ENCODE measurements at places on chromosomes 3 and 15.

DNA sequence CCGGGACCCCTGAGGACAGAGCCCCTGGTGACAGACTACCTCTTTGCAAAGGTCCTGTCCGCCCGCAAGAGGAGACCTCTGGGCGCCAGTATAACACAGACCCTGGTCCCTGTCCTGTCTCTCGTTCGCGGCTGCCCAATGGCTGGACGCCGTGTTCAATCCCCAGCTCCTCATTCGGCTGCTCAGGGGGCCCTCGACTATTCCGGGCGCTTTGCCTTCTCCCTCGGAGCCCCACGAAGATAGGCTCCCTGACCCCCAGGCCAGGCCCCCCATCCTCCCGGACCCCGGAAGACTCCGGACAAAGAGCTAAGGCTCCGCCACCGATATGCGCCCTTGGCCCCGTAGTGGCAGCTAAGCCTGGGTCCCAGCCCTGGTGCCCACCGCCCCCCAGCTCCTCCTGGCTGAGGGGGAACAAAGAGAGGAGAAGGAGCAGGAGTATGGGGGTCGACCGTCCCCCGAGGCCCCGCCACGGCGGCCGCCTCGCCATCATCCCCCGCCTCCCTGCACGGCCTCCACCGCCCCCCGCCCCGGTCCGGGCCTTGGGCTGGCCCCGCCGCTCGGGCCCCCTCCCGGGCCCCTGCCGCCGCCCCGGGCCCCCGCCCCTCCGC is 437 bp downstream of the CELSR3 start:
- no peak for DNase-seq

DNA sequence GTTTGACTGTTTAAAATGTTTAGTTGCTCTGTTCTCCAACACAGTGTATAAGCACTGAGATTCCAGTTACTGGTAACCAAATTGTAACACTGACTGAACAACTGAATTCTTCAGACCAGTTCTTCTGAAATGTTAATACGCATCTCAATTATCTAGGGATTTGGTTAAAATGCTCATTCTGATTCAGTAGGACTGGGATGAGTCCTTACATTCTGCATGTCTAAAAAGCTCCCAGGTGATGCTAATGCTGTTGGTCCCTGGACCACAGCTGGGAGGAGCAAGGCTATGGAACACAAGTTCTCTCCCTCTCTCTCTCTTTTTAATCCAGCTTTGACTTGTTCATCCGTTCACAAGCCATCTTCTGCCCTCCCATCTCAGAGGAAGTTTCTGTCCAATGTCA is 380.3 kb downstream of the MAGI1 start:
- DNase-seq: no peak

- no peak for DNase-seq
Observed at GRCh38 chr3:79086514-79086913, 681.3 kb downstream of the ROBO1 start.

- DNase-seq: no peak
Observed at GRCh38 chr3:122247825-122248185, 64.3 kb downstream of the CASR start.

GRCh38 chr3:78076379-78076778 is 1036.5 kb downstream of the ROBO2 start:
- no peak for DNase-seq

GRCh38 chr15:39124155-39124552 is 456.7 kb upstream of the THBS1 start:
- no peak for DNase-seq

- no peak for DNase-seq
Observed at GRCh38 chr3:18425641-18426257, 610 bp upstream of the SATB1 start.

- DNase-seq: no peak
Observed at GRCh38 chr15:85934691-85935090, 140.0 kb upstream of the KLHL25 start.

DNA sequence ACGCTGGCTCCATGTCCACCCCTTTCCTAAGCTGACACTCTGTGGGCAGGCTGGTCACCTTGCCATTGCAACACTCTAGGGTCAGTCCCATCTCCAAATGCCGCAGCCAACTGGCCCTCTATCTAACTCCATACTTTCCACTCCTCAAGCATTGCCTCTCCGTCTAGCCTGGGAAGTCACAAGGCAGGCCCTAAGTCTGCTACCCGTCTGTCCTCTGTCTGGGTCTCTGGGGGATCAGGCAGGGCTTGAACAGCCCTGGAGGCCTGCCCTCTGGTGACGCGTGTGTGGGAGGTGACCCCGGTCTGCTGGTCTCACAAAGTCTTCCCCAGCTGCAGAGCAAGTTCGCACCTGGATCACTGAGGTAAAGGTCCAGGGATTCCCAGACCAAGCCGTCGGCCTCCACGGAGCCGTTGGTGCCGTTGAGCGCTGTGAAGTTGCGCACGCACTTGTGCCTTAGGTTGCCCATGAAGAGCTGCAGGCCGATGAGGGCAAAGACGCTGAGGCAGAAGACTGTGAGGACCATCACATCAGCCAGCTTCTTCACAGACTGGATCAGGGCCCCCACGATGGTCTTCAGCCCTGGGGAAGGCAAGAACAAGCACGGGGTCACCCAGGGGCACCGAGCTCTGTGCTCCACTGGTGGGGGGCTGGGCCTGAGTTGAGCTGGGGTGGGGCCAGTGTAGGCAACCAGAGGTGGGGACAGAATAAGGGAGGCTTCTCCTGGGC is 39.9 kb downstream of the SCN5A start:
- no peak for DNase-seq

- DNase-seq: no peak
Observed at GRCh38 chr15:77865701-77866100, 211.8 kb downstream of the TBC1D2B start.

GRCh38 chr3:193372783-193373182 is 5.8 kb downstream of the ATP13A5 start:
- no peak for DNase-seq

DNA sequence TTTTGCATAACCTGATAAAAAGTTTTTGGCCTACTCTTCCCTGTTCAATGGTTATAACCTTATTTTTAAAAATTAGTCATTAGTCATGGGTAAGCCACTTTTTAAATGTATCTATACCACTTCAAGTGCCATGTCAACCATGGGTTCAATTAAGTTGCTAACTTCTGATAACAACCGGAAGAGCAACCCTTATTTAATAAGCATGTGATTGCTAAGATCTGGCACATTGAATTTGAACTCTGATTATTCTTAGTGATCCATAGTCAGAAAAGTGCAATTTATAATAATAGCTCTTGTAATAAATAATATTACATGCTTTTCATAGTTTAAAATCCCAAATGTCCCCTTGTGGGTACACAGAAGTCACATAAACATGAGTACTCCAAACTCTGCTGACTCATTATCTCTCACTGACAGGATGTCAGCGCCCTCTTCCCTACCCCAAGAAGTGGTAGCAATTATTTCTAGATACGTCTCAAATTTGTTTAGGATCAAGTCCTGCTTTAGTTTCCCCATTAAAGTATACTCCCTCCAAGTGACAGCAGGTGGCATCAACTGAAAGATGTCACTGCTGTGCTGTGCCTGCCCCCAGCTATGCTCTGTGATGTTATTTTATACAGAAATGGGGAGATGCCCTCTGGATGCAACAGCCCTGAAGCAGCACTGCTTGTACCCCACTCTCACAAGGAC is 18.6 kb downstream of the SAMD7 start:
- DNase-seq: no peak

- no peak for DNase-seq
Observed at GRCh38 chr15:25401501-25401900, 37.3 kb downstream of the UBE3A start.

DNA sequence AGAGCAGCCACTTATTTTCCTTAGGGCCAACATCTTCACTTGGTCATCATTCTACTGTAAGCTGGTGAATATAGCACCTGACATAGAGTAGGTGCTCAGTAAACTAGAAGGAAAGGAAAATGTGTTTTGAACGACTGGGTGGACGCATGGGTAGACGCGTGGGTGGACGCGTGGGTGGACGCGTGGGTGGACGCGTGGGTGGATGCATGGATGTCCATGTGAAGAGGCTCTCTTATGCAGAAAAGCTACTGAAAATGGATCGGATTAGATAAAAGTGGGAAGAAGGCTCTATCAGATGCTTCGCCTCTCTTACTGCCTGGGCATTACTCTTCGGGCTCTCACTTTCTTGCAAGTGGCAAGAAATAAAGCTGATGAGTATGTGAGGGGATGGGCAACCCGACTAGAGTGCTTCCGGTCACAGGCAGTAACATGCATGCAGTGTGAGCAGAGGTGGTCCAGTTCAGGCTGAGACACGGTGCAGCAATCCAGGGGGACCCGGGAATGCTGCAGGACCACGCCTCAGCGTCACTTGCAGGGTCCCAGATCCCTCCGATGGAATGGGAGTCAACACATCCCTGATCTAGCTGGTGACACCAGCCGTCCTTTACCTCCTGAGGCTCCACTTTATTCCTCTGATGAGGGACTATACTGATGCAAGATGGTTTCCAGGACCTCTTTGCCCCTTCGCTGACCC is 138.0 kb upstream of the MEF2A start:
- no peak for DNase-seq

GRCh38 chr3:100043271-100043670 is 71.0 kb downstream of the FILIP1L start:
- DNase-seq: no peak

GRCh38 chr3:160486459-160486869 is 36.9 kb upstream of the TRIM59 start:
- DNase-seq: peak; percentile 20

- no peak for DNase-seq
Observed at GRCh38 chr3:29318251-29318650, 37.4 kb downstream of the RBMS3 start.

GRCh38 chr3:151144760-151145159 is 58.3 kb downstream of the GPR171 start:
- no peak for DNase-seq

GRCh38 chr3:138188013-138188730 is 1.1 kb downstream of the ARMC8 start:
- DNase-seq: no peak

DNA sequence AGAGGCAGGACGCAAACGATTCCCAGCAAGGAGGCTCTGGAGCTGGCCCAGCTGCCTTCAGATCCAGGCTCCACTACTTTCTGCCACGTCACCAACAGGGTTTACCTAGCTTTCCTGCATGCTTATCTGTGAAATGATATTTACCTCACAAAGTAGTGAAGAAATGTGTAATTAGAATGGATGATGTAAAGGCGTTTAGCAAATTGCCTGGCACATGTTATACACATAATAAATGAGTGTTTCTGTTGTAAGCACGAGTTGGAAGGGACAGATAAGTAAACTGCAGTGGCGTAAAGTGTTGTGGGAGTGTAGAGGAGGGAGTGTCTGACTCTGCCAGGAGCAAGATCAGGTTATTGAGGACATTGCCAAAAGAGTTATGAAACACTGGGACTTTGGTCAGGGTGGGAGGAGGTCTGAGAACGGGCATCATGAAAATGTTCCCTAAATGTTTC is 3.5 kb upstream of the CHAC1 start:
- no peak for DNase-seq

DNA sequence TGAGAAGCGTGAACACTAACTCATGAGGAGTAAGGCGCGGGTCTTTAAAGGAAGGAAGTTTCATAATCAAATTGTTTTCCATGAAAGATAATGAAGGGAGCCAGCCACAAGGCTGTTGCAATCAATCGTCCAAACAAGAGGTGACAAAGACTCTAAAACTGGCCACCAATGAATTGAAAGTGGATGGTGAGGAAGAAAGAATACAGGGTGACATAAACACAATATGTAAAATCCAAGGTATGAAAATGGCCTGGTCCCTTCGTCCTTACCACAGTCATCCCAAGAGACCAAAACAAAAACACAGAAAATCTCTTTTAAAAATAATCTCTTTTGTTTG is 12.0 kb downstream of the CD86 start:
- no peak for DNase-seq

DNA sequence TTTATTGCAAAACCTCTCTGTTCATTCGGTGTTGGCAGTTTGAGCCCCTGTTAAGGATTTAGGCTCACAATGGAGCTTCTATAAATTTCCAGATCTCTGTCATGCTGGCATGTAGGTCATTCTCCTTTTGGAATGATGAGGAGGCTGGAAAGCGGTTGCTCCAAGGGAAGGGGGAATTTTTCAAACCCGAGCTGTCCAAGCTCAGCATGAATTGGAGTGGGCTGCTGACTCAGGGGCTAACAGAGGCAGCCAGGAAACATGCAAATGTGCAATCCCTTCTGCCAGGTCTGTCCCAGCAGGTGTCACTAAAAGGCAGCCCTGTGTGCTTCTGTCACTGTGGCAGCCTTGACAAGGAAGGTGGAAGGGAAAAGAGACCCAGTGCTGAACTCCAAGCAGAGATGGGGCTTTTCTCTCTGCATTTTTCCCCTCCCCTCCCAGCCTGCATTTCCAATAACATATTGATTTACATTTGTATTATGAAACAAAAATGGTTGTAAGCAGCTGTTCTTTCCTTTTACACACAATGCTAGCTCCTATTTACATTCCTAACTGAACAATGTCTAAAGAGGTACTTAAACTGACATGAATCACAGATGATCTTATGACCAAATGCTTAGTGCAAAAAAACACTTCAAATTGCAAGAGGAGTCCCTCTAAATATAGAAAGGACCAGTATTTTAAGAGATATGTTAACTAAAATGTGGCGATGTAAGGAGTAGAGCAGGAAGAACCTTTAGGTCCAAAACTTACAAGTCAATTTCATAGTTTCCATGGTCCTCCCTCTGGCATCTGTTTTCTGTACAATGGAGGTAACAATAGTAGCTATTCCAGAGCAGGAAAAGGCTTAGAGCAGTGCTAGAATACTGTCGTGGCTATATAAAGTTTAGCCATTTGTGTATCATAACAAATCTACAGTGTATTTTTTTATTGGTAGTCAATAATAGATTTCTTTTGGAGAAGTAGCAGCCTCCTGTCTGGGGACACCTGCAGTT is 84.5 kb upstream of the ATP10A start:
- no peak for DNase-seq

DNA sequence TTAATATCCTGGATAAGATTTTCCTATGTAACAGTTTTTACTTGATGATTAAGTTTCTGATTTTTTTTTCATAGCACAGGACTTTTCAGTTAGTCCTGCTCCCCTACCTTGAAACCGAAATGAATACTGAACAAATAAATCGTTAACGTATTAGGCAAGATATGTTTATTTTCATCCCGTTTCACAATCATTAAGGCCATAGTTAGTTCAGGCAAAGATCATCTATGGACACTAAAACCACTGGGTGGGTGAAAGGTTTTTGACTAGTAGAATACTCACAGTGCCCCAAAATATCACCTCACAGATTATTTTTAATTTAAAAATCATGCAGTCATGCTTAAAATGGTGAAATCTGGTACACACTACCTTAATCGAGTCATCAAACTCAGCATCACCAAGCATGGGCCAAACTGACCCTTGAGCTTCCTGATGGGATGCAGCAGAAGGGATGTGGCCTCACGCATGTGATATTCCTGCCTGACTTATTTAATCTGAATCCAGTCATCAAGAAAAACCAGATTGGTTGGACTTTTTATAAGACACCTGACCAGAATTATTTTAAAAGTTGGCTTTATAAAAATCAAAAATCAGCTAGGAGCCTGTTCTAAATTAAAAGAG is 365.0 kb downstream of the LPP start:
- DNase-seq: no peak

DNA sequence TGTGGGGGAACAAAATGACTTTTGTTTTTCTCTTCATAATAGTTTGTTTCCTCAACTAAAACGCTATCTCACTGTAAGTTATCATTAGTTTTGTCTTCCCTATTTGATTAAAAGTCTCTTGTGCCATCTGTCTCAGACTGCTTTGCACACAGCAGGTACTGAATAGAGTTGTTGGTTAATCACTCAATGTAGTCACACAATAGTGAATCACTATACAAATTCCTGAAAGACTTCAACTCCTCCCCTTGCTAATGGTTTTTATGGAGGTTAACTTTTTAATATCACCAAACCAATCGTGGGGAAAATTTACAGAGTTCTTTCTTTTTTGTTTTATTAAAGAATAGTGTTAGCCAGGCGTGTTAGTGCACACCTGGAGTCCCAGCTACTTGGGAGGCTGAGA is 2.6 kb upstream of the NGLY1 start:
- no peak for DNase-seq
